ENCODE measurements at places on chromosomes 11 and 22.

DNA sequence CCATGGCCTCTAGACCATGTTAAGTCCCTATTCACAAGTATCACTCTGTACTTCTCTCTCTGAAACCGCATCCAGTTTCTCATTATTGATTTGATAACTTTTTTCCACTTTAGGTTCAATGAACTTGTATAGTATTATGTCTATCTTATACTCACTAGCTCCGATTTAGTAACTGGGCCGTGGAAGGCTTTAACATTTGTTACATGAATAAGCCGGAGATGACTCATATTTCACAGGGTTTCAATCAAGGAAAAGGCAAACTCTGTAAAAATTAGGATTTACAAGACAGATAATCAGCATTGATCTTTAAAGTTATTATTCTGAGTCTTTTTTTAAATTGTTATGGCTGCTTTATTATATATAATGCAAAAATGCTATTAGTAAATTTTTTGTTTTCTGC is 662.2 kb upstream of the CNTN5 start:
- DNase-seq = no peak

- DNase-seq = no peak
These were observed 88.4 kb upstream of the TEAD1 start for GRCh38 chr11:12585861-12586260.

DNA sequence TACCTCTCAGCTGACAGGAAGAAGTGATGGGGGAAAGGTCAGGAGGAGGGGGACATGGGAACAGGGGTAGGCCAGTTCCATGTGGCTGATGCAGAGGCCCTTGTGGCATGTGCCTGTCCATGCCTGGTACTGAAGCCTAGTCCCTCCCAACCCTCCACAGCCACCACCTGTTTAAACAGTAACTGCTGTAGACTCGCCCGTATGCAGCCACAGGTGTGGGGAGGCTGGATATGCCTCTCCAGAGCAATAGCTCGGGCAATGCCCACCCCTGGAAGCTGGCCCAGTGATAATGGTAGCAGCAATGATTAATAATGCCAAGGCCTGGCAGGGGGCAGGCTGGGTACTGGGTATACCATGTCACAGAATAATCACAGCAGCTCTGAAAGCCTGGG is 2.3 kb downstream of the SMTN start:
- DNase-seq = no peak

DNA sequence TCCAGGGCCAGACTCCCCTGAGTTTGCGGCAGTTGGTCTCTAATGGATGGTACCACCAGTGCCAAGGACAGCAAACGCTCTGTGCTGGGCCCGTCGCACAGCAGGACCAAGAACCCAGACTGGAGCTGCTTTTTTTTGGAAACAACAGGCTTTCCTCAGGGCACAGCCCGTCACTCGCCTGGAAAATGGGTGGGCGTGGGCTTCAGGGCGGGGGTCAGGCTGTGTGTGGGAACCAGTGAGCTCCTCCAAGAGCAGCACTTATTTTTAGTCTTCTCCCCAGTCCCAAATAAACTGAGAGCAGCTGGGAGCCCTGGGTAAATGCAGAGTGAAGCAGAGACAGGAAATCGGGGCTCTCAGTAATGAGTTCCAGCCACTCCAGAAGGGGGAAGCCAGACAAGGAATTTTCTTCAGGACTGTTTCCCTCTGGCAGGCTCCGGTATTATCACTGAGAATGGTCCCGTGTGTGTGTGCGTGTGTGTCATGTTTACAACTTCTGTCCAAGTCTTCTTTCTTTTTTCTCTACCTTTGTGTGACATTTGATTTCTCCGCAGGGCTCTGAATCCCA is 63.0 kb downstream of the PPFIBP2 start:
- DNase-seq = no peak

DNA sequence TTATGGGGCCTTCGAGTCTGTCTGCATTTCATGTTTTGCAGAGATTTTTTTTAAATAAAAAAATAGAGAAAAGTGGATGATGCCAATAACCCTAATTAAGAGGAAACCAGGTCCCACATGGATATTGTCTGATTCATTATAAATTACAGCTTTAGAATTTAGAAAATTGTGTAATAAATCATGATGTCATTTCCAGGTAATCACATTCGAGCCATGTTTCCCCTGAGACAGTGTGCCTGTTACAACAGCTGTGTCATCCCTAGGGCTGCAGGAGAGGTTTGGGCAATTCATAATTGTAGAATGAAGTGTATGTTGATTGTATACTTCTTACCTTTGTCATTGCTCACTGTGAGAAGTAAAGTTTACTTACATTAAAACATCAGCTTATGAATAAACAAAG is 38.3 kb downstream of the NCAM1 start:
- DNase-seq = no peak

DNA sequence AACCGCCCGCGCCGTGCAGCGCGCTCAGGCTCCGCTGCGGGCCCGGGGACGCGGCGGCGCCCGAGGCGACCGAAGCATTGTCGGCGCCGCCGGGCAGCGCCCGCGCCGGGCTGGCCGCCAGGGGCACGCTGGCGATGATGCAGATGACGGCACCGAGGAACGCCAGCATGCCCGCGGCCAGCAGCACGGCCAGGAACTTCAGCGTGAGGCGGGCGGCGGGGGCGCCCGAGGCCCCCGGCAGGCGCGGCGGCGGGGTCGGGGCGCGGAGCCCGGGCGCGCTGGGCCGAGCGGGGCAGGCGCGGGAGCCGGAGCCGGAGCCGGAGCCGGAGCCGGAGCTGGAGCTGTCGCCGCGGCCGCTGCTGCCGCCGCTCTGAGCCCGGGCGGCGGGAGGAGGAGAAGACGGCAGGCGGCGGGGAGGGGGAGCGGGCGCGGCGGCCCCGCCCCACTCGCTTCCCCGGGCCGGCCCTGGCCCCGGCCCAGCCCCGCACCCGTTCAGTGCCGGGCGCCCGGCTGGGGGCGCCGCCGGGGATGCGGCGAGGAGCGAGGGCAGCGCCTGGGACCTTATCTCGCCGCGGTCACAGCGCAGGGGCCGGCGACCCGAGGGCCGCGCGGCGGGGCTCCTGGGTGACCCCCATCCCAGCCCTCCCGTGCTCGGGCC is at the start of gene NPTXR:
Gene NPTXR, minus strand, starts transcription at position 372 of the 658 bp plus-strand sequence.
- DNase-seq = no peak

DNA sequence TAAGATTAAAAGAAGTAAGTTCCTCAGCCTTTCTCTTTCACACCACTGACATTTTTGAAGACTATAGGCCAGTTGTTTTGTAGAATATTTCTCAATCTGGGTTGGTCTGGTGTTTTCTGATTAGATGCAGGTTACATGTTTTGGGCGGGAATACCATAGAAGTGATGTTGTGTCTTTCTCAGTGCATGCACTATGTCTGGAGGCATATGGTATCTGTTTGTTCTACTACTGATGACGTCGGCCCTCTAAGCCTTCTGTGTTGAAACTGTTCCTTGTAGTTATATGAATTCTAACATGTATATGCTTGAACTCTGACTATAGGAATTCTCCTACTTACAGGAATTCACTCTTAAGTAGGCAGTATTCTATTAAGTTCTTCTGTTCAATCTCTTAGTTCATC is 21.6 kb downstream of the ZFTA start:
- no peak for DNase-seq

DNA sequence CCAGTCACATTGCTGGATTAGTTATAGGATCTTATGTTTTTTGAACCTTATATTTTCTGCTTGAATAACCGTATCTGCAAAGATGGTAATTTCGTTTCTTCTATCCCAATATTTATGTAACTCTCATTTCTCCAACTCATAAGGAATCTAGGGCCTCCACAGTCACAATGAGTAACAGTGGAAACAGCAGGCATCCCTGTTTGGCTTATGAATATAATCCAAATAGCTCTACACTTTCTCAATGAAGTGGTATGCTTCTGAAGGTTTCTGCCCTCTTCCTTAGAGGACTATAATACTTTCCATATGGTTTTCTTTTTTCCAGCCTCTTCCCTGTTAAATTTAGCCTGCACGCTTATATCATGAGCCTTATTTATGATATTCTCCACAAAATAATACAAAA is 16.5 kb downstream of the ATP6V1E1 start:
- no peak for DNase-seq

GRCh38 chr11:96318399-96318798 is 24.6 kb downstream of the MAML2 start:
- DNase-seq = no peak

DNA sequence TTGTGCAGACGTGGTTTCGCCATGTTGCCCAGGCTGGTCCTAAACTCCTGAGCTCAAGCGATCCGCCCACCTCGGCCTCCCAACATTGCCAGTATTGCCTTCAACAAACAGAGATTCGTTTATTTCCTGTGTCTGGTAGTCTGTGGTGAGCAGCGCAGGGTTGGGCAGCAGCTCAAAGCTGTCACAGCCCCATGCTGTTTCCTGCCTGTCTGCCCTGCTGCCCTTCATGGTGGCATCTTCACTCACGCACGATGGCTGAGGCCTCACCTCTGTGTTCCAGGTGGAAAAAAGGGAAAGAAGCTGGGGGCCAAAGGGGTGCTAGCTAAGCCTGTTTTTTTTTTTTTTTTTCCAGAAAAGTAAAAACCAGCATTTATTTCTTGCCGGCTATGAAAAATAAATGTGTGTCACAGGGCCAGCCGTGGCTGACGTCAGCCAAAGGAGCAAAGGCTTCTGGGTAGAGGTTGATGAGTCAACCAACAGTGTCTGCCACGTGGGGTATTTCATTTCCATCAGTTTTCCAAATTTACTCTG is 28.8 kb downstream of the TBC1D22A start:
- peak; percentile 59 for DNase-seq

DNA sequence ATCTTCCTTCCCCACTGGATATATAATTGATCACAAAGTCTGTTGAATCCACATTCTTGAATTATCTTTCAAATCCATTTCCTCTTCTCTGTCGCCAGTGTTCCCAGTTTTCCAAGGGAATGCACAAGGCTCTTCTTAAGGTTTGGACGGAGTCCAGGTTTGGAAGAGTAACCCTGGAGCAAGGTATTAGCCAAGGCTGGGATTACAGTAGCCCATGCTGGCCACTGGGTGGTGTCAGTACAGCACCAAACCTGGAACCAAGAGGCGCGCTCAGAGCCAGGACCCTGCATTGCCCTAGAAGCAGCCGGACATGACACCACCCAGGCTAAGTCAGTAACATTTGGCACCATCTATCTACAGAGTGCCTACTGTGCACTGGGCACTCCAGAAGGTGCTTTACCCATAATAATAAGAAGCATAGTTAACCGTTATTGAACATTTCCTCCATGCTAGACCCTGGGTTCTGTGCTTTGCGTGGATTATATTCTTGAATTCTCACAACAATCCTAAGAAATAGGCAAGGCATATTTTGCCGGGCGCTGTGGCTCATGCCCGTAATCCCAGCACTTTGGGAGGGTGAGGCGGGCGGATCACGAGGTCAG is 48.0 kb upstream of the CLPB start:
- peak; percentile 10 for DNase-seq
